ENCODE measurements at places on chromosomes 3 and 15.

GRCh38 chr3:32553973-32554372, 16.7 kb downstream of the DYNC1LI1 start:
- DNase-seq: no peak

- DNase-seq: no peak
These were observed 446.8 kb downstream of the CHL1 start for GRCh38 chr3:643376-643775.

DNA sequence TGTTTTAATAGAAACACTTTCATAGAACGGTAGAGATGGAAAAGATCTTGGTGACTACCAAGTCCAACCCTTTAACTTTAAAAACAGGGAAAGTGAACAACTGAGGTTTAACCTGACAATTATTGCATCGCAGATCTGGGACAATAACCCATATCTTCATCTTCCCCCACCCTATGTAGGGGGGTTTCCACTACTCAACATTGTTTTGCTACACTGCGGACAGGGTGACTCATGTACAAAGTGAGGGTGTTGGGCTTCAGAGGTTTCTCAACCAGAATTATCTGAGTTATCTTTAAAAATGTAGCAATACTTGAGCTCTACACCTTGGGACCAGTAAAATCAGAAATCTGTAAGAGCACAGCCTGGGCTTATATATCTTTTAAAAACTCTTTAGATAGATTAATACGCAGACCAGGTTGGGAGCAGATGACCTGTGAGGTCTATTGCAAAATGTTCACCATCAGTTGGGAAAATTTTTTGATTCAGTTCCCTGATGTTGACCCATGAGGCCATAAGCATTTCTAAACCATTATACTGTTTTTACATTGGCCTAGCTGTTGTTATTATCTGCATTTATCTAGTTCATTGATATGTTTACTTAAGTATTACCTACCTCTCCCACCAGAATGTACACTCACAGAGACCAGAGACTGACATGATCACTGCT, 103.6 kb upstream of the ICE2 start:
- DNase-seq: no peak

DNA sequence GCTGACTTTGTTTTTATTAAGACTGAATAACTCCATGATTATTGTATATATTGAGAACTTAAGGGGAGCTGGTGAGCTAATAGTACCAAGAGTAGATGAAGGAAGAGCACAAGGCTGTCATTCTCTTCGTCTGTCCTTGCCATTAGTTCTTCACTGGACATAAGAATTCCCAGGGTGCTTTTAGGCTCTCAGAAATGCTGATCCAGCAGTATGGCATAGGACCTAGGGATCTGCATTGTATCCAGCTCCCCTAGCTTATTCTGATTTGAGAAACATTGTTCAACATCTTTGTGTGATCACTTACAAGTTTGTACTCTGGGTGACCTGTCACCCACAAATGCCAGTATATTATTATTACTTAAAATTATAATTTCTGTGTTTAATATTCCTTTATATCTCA, 47.6 kb downstream of the CEP63 start:
- DNase-seq: no peak

DNA sequence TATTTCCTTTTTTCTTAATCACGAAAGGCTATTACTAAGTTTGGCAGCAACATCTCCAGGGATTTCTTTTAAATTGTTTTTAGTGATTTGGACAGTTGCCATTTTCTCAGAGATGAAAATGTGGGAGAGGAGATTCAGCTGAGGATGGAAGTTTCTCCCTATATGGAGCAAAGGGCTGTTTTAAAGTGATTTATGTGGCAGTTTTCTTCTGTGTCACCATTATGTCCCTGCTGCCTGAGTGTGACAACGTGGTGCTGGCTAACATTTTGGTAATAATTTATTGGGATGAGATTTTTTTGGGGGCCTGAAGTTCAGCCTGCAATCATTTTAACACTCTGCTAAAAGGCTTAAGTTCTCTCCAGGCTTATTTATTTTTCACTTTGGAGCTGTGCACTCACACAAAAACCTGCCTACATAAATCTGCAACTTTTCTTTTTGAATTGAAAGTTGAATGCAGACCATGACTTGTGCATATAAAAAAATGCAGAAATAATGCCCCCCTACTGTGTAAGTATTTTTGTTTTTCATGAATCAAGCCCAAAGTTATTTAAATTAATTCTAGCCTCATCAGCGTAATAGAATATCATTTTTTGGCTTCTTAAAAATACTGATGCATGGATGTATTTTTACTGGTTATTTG, 210.9 kb downstream of the ZIC1 start:
- DNase-seq: no peak

- no peak for DNase-seq
These were observed 10.9 kb upstream of the AADACL2 start for GRCh38 chr3:151722856-151723255.

- no peak for DNase-seq
These were observed 4.2 kb downstream of the RHCG start for GRCh38 chr15:89492111-89492641.

DNA sequence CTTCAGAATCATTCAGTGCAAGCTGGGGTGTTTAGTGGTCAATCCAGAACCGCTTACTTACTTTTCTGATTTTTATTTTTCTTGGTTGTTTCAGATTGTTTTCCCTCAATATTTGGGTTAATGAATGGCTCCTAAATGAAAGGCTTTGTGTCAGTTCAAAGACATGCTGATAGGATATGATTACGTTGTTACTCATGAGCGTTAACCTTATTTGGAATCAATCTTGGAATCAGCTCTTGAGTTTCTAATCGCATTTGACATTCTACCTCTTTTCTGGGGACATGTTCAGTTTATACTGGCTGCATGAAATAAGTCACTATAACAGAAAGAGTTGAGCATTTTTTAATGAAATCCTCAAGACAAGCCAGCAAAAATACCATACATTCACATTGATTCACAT, 50.2 kb downstream of the ATP11B start:
- no peak for DNase-seq

GRCh38 chr3:104291437-104291851, 1075.3 kb upstream of the ALCAM start:
- no peak for DNase-seq

GRCh38 chr3:159766563-159767185, 222.0 kb upstream of the IL12A start:
- no peak for DNase-seq

DNA sequence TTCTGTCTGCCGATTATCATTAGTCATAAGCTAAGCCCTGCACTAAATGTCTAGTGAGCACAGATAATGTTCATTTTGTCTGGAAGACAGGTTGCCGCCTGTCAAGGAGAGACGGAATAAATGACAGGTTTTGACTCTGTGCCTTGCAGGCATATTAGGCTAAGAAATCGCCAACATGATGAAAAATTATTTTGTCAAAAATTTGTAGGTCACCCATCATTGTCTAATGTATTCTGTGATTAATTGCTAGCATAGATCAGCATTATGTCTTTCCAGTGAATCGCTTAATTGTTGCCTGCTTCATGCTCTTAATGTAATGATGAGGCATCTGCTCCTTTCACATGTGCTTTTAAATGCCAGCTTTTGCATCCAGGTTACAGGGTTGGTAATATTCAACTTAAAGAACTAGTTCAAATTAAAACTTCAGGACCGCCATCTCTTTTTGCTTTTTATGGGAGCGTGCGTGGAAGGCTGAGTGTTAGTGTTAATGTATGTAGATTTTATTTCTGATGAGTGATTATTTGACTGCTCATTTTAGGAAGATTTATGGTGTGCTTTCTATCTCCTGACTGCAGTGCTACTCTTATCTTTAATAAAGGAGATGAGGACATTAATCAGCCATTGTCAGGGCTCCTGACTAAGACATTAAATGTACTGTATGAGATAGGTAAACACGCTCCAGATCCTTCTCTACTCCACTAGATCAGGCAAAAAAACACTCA, 120.8 kb upstream of the MEIS2 start:
- no peak for DNase-seq

GRCh38 chr15:88661761-88662556, 23.1 kb downstream of the ISG20 start:
- no peak for DNase-seq

GRCh38 chr3:178558637-178559036, 22.4 kb downstream of the KCNMB2 start:
- no peak for DNase-seq

GRCh38 chr3:79534727-79535126, 233.1 kb downstream of the ROBO1 start:
- no peak for DNase-seq

- no peak for DNase-seq
These were observed 20.9 kb upstream of the MELTF start for GRCh38 chr3:197050511-197050910.

GRCh38 chr3:29694783-29695182, 413.9 kb downstream of the RBMS3 start:
- DNase-seq: no peak

- DNase-seq: no peak
These were observed 285.2 kb upstream of the TLE3 start for GRCh38 chr15:70382762-70383458.
